ENCODE measurements at places on chromosomes 11 and 22.

GRCh38 chr11:65067446-65067845 is 9.1 kb upstream of the NAALADL1 start:
- no peak for DNase-seq

GRCh38 chr11:93773045-93773477 is 11.0 kb upstream of the MED17 start:
- no peak for DNase-seq

- DNase-seq, result no peak
Observed at GRCh38 chr11:68832476-68833181, 9.1 kb downstream of the CPT1A start.

DNA sequence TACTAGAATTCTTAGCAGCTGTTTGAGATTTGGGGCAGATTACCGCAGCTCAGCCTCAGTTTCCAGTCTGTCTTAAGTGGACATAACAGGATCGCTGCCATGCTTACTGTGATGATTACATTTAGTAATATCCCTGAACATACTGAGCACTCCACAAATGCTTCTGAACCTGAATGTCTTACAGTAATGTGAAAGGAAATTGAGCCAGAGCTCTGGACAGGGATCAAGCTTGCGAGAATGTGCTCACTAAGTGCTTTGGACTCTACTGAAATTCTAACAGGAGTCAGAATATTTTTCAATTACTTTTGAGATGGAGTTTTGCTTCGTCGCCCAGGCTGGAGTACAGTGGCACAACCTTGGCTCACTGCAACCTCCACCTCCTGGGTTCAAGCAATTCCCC is 118.6 kb upstream of the RASSF10 start:
- no peak for DNase-seq

GRCh38 chr22:43395086-43395695 is 16.6 kb upstream of the MPPED1 start:
- no peak for DNase-seq

GRCh38 chr11:6646576-6646917 is 9.1 kb downstream of the DCHS1 start:
- DNase-seq, result no peak

Measured in NCI-H2227 treated with DMSO at 0.1 percent for 48 hours (cell line).